ENCODE measurements at places on chromosomes 2 and 18.

GRCh38 chr2:2399396-2399795 is 68.3 kb upstream of the MYT1L start:
- no peak for DNase-seq

DNA sequence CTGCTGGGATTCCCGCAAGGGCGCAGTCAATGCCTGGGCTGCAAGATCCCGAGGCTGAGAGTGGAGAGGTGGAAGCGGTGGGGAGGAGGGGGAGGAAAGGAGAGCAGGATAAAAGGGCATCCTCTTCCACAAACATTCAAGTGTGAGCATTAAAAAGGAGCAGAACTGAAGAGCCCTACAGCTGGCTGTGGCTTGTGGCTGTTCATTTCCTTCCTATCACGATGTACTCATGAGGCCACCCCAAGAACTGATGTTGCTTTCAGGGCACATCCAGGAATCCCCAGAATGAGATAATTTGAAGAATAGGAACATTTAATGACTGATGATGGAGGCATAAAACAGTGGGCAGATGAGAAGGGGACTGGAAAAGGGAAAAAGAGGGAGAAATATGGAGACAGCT is 230.8 kb upstream of the SMIM21 start:
- DNase-seq, result no peak

- no peak for DNase-seq
Measured at GRCh38 chr2:169776252-169776761, 22.4 kb upstream of the SSB start.

GRCh38 chr2:13819896-13820295 is 812.6 kb upstream of the LRATD1 start:
- no peak for DNase-seq

DNA sequence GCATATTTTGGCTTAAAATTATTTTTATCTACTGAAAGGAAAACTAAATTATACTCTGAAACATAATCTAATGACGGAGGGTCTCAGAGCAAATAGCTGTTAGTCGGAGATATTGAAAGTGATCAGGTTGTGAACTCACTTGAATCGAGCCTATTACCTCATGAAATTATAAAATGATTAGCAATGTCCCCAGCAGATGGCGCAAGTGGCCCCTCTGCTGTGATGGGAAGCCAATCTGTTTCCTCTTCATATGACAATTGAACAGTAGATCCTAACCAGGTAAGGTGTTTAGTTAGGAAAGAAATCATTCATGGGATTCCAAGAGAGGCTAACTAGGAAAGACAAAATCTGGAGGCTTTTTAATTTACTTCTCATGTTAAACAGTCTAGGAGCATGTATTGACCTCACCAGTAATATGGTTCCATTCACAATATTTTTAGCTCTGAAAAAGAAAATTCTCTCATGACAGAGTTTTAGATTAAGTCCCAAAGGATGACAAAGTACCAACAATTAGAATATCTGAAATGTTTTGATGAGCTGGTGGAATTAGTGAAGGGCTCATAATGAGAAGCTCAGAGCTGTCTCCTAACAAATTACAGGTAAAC is 29.9 kb upstream of the MPPE1 start:
- DNase-seq, result peak; percentile 26

DNA sequence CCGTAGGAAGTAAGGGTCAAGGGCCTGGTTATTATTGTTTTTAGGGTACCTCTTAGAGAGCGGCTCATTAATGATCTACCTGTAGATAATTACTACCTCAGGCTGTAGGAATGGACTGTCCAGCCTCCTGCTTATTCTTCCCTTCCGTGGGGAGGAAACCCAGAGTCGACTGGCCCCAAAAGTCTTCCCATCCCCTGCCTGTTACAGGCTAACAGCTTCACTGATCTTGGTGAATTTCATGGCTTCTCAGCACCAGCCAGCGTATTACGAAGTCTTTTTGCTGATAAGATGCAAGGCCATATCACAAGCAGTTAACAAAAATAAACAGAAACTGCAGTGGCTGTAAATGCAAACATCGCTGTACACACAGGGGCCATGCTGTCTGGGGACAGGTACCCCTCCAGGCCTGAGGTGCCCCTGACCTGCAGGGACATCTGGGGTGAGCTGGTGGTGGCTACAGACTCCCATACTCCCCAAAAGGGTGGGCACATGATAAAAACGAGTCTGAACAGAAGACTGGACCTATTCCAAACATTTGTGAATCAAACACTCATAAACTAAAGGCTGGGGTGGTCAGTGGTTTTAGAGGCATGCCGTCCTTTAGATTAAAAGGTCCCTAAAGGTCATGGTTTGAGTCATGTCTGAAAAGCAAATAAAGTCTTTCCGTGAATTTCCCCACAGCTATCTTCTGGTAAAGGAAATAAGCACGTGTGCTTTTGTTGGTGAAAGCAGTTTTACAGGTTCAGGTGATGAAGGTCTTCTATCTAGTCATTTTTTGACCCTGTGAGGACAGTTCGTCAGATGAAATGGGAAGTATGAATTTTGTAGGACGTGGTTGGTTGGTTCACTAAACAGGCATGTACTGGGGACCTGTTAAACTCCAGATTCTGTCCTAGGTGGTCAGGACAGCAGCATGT is 36.7 kb downstream of the TTC39C start:
- no peak for DNase-seq

- DNase-seq, result no peak
Measured at GRCh38 chr2:2879071-2879470, 498.5 kb downstream of the EIPR1 start.

GRCh38 chr2:223863491-223863890 is 26.1 kb upstream of the AP1S3 start:
- no peak for DNase-seq

- DNase-seq, result no peak
Measured at GRCh38 chr18:63040788-63041410, 278.7 kb downstream of the BCL2 start.

DNA sequence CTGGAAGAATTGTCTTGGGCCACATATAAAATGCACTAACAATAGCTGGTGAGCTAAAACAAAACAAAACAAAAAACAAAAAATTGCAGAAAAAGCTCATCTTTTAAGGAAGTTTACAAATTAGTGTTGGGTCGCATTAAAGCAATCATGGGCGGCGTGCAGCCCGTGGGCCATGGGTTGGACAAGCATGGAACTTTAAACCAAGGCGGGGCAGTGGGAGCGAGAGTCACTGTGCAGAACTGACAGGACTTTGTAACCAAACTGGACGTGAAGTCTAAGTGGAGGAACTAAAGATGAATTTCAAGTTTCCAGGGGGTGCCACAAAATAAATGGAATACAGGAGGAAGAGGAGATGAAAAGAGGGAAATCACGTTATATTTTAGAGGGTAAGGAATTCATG is 80.7 kb downstream of the PSMG2 start:
- no peak for DNase-seq

GRCh38 chr2:125874564-125874963 is 781.4 kb upstream of the GYPC start:
- DNase-seq, result no peak

DNA sequence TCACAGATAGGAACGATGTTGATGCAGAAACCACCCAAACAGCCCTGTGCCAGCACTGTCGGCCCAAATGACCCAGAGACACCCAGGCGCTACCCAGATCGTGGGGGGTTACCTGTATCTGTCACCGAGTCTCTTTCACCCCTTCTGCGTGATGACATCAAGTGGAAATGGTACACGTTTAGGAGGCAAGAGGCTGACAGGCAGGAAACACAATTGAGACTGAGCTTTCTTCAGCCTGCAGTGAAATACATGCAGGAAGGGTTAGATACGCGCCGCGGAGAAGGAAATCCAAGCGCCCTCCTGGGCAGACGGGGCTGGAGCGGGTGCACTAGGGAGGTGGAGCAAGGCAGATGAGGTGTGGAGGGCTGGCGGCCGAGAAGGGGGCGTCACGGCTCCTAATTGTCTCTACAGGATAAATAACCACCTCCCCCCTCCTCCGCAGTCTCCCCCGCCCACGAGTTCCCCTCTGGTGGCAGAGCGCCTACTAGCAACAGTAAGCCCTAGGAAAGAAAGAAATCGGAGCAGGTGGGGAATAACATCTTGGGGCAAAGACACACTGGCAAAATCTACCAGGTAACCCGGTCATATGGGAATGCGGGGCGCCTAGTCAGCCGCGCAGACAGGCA is at the start of gene RNF152:
RNF152 (minus strand) TSS at position 325 of the 626 bp plus-strand sequence. CDS start 76,544 bp downstream, outside the sequence.
- DNase-seq, result peak; percentile 28

DNA sequence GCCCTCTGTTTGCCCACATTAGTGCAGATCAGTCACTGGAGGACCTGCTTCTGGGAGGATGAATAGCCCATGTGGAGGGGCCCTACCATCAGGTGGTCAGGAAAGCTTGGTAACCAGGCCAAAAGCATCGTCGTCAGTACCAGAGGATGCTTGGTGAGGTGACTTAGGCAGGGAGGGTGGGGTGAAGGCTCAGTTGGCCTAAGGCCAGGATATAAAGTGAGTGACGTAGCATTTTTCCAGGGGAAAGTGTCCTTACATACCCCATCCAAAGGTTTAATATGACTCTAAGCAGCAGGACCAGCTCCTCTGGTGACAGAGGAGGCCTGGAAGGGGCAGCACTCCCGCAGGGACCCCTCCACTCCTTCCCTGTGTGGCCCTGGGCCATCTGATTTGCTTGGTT is 27.7 kb upstream of the DNMT3A start:
- DNase-seq, result no peak

- DNase-seq, result no peak
Measured at GRCh38 chr2:25551316-25551715, 122.1 kb downstream of the DTNB start.

DNA sequence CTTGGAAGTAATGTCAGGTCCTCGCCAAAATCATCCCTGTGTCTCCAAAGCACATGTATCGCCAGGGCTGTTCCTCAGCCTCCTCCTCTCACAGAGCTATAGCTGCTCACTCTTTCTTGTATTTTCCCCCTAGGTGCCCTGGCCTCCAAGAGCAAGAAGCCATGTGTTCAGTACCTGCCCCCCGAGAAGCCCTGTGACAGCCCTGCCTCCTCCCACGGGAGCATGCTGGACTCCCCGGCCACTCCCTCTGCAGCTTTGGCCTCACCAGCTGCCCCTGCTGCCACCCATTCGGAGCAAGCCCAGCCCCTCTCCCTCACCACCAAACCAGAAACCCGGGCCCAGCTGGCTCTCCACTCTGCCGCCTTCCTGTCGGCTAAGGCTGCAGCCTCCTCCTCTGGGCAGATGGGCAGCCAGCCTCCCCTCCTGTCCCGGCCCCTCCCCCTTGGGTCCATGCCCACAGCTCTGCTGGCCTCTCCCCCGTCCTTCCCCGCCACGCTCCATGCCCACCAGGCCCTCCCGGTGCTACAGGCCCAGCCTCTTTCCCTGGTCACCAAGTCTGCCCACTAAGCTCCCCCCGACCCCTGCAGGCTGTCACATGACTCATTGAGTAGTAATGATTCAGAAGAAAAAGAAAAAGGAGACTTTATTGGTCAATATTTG is 18.8 kb downstream of the TGOLN2 start:
- DNase-seq, result peak; percentile 19

- no peak for DNase-seq
Measured at GRCh38 chr2:241983571-241984270, 114.2 kb downstream of the RTP5 start.

DNA sequence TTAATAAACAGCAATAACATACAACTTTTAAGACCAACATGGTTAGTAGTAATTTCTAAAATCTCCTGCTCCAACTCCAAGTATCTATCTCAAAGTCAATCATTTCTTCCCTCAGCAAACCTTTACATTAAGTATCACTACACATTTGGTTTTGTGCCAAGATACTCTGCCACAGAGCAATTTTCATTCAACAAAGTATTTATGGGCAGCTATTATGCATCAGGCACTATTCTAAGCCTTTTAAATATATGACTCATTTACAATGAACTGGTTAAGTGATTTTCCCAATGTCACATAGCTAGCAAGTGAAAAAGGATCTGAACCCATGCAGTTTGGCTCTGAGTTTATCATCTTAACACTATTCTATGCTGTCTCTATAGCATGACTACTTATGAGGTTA is 264.3 kb downstream of the NOL4 start:
- DNase-seq, result no peak

- DNase-seq, result no peak
Measured at GRCh38 chr18:36688020-36688965, 140.5 kb downstream of the TPGS2 start.

DNA sequence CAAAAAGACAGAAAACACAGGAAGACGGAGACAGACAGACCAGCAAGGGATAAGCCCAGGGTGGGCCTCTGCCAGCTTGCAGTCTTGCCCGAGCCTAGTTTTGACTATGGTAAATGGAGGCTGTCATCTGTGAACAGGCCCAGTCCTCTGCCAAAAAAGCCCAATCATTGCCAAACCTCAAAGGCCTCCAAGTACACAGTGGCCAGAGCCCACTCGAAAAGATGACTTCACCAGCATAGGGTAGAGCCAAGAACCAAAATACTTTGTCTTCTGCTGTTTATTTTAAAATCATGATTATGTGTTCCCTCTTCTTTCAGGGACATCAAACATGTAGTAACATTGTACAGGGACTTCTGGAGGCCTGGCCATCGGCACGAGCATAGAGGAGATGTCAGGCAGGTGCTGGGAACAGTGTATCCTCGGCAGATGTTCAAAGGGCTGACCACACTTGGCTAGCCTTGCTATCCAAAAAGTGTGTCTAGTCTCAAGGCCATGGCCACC is 66.0 kb downstream of the TTC32 start:
- DNase-seq, result no peak

DNA sequence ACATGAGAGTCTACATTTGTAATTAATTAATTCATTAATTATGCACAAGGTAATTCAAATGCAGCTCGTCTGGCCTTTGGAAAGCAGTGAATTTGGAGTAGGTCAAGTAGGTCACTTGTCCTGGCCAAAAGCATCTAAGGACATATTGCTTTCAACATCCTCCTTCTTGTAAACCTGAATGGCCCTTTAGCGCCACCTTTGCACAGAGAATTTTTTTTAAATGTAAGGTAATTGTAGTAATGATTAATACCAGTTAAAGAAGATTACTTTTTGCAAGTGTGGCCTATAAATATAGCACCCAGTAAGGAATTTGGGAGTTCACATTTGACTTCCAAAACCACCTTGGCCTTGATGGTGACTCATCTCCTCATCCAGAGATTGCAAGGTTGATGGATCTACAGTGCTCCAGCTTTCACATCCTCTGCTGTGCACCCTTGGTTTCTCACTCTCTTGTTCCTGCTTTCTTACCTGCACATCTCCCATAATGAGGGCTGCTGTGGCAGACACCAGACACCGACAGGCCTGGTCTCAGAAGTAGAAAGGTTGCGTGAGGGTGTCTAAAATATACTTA is 481.7 kb downstream of the TGIF1 start:
- DNase-seq, result no peak

DNA sequence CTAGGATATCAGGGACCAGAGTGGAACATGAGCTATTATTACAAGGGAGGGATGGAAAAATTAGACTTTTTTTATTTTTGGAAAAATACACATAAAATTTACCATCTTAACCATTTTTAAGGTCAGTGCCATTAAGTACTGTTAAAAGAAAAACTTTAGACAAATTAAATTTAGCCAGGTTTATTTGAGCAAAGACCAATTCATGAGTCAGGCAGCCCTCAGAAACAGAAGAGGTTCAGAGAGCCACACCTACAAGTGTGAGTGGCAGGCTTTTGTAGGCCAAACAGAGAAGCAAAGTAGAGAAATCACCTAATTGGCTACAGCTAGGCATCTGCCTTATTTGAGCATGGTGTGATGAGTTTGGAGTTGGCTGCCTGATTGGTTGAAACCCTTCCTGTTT is 301.3 kb upstream of the RAB12 start:
- no peak for DNase-seq

GRCh38 chr2:74221091-74221490 is 22.7 kb downstream of the MTHFD2 start:
- no peak for DNase-seq
